ENCODE measurements at places on chromosomes 6 and 20.

DNA sequence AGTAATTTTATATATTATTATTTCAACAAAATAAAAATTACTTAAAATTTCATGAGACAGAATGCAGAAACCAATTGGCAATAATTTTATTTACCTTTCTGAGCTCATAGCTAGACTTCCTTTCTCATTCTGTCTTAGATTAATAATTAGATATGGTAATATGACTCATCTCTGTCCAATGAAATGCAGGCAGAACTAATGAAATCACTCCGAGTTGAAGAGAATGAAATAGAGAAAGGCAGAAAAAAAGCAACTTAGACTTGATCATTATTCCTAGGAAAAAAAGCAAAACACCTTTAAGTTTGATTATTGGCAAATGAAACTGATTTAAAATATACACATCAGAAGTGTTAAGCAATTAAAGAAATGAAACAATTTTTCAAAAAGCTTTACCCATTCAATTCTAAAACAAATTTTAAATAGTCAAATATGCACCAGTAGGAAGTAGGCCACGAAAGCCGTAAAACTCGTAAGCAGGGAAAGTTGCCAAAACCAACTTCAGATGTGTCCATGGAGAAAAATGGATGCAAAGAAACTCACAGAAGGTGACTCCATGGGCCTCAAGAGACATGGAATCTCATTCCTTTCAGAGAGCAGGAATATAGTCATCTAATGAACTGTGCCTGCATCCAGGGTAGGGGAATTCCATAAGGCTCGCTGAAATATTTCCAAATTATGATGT, 293.8 kb upstream of the RGS17 start:
- no peak for DNase-seq

DNA sequence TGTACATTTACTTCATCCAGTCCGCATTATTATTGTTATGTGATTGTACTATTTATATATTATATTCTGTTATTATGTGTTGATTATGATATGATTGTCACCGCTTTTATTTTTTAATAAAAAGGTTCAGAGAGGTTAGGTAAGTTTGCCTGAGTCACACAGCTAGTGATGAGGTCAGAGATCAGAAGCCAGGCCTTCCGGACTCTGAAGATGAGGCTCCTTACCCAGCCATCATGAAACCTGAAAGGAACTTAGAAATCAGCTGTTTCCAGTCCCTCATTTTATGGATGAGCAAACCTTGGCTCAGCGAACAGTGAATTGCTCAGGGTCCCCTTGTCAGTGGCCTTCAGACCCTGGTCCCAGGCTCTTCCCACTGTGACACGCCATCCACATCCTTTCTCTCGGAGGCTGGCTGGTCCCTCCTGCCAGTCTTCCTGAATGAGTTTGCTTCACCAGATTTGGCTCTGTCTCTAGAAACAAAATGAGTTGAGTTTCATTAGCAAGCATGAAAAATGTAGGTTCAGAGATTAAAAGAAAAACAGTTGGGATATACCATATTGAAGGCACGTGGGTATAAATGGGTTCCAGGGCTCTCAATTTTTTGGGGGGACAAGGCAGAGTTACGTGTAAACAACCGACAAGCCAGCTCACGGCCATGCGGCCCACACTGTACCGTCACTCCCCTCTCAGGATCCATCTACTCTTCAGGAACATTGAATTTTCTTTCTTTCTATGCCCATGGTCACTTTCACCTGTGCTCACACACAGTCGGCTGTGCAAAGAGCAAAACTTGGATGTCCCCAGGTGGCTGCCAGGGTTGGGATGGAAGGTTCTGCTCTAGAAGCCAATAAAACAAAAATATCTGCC, 132.9 kb downstream of the ZDHHC14 start:
- no peak for DNase-seq

GRCh38 chr6:117615750-117616390, 13.6 kb upstream of the GOPC start:
- DNase-seq, result peak; percentile 39

DNA sequence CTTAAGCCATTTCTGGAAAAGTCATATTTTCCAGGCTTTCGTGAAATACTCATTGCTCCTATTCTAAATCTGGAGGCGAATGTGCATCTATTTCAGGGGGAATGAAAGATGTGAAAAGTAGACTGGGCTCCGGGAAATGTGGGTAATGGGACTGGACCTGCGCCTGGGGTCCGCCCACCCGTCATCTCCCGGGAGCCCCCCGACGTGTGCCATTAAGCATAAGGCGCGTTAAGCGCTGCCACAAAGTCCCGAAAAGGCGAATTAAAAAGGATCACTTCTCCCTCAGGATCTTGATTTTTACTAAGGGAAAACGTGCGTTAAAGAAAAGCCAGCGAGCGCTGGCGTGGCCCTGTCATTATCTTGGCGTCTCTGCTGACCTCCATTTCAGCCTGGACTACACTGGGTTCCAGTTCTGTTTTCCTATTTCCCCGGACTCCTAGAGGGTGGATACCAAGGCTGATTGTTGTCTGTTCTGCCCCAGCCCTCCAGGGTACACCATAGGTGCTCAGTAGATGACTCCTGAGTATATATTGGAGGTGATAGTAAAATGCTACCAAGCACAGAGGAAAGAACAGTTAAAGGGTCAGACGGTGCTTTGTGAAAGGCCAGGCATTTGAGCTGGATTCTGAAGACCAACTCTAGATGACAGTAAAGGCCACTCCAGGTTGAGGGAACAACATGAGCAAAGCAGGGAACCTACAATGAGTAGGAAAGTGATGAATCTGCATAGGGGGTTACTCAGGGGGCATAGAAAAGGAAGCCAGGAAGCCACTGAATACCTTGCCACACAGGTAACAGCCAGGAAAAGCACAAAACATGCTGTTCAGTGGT, 89.2 kb upstream of the ARID1B start:
- DNase-seq, result peak; percentile 1

DNA sequence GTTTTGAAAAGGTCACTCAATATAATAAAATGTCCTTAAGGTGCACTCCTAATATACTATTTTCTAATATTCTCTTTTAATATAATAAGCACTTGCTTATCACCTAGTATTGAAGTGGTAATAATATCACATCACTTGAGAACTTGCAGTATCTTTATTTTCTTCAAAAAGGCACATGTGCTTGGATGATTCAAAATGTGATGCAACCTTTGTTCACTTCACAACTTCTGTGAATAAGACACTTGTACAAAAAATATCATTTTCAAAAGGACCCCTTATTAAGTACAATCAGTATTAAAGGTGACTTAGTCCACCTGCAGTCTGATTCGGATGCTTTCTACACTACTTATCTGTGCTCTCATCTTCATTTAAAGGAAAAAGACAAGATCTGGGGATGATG, 3.4 kb downstream of the PRELID3B start:
- no peak for DNase-seq

- DNase-seq, result no peak
Measured at GRCh38 chr20:38144974-38145728, 19.9 kb downstream of the TGM2 start.

GRCh38 chr20:32455171-32455900, 97.2 kb downstream of the ASXL1 start:
- DNase-seq, result no peak

DNA sequence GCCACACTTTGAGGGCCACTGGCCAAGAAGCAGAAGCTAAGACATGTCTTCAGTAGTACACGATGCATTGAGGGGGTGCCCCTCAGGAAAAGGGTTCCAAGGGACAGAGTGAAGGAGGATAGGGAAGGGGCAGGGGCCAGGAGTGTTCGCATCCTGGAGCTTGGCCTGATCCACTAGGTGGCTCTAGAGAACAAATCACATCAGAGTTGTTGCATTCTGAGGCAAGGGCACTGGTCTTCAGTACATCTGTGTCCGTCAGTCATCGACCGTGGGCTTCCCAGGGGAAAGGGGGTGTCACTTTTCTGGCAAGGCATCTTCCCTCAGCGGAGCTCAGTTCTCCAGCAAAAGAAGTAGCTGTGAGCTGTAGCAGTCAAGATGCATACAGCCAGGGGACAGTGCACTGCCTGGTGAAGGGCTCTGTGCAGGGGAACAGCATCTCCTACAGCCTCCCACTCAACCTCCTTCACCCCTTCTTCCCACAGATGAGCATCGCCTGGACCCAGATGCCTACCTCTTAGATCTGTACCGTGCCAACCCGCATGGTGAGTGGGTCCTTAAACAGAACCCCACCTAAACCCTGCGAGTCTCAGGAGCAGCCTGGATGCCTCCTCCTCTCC, 47.8 kb downstream of the ARHGAP40 start:
- DNase-seq, result peak; percentile 43

- peak; percentile 63 for DNase-seq
Measured at GRCh38 chr20:62136283-62137091, 6.7 kb downstream of the PSMA7 start.

- no peak for DNase-seq
Measured at GRCh38 chr6:106308985-106309384, 16.6 kb downstream of the ATG5 start.

DNA sequence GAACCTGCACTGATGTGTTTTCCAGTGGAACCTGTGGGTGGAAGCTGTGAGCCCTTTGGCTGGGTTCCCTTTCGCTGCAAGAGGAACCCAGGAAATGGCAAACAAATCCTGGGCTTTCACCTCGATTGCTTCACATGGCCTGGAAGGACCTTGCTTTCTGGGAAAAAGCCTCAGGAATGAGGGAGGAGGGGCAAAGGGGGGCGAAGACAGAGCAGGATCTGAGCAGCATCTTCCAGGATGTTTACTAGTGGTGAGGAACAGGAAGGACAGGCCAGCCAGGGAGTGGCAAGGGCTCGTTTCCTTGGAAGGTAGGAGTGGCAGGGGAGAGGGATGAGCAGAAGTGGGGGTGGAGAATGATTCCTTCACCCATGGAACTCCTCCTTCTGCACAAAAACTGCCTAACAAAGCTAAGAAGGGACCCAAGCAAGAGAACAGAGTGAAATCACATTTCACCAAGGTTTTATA, 5.9 kb downstream of the SLC2A10 start:
- peak; percentile 66 for DNase-seq

DNA sequence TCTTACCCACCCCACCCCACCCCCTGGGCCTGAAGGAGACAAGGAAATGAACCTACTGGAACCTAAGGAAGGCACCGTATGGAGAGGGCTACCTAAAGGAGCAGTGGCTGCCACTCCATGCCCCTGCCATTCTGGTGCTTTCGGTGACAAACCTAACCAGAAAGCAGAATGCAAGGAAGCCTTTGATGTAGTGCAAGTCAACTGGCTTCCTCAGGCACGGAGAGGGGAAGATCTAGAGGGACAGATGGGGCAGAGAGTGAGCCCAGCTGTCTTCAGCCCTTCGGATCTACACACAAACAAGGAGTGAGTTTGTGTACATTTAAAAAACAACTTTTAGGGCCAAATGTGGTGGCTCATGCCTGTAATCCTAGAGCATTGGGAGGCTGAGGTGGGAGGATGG, 39.5 kb downstream of the PPP1R16B start:
- no peak for DNase-seq

- no peak for DNase-seq
Measured at GRCh38 chr6:80280262-80281010, 174.0 kb downstream of the BCKDHB start.

- DNase-seq, result no peak
Measured at GRCh38 chr6:153489479-153489878, 358.4 kb upstream of the RGS17 start.
